ENCODE measurements at places on chromosomes 2 and 18. TPM values are rescaled to one million over a fixed set of nuclear protein-coding genes. Genes with fewer than 3 reads are reported as not detected.

Gene IL1RL2
- not detected for polyA plus RNA-seq

Gene MLPH
- 218 TPM for polyA plus RNA-seq

DNA sequence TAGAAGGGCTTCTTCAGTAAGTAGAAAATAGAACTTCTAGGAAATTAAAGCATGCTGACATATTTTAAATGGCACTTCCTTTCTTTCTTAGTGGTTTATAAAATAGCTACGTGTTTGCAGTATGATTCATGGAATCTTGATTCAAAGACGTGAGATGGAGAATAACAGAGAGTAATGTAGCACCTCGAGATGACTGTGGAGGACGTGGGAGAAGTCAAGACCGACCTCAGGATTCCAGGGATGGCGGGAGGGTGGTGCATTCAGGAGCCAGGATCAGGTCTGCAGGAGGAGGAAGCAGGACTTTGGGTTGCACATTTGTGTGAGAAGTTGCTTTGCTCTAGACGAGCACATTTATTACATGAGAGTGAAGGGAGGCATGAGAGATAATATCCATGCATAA lies 56.0 kb downstream of the DCDC2C start:
- no peak for DNase-seq

- no peak for DNase-seq
Observed at GRCh38 chr2:168752361-168752760, 50.1 kb upstream of the NOSTRIN start.

DNA sequence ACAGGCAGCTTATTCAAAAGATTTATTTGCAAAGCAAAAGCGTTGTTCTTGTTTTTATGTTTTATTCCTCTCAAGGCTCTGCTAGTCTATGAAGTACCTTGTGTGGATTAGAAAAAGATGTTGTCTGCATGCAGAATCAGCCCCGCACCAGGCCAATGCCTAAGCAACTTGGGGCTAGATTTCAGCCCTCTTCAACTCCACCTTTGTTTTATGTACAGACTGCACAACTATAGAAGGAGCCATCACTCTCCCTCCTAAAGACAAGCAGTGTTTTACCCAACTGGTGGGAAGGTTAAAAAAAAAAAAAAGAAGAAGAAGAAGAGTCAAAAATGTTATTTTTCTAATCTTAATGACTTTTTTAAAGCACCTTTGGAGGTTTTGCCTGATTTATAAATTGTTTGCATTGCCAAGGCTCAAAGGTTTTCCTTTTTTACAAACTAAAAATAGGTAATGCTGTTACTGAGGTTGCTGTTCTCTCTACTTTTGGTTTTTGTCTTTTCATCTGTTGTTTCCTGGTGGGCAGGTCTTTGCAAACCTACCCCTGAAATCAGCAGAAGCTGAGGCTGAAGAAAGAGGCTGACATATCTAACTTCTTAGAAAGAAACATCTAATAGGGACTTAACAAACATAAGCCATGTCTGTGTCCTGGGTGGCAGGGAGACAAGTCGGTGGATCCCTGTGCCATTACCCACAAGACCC lies 164.0 kb downstream of the SLC39A10 start:
- DNase-seq: no peak

DNA sequence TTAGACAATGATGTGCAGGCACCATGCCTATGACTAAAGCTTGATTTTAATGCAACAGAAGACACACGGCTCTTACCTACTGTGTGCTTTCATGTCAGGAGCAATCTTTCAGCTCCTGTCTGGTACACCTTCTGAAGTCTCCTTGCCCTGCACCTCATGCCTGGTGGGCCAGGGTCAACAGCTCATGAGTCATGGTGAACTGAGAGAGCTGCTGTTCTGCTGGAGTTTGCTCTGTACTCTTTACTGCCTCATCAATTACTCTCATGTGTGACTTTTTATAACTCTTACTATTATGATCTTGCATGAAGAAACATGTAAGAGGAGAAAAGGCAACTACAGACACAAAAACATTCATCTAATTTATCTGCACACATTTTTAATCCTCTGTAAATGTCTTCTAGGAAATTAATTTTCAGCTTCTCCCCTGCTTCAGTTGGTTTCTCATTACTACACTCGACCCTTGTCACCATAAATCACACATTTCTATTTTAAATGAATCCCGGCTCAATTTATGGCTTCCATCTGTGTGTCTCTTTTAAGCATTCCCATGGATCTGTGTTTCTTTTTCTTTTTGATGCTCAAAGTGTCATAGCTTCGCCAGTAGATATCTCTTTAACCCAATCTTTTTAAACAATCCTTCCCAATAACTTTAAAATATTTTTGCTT lies 9.7 kb downstream of the SERPINB7 start:
- DNase-seq: no peak

DNA sequence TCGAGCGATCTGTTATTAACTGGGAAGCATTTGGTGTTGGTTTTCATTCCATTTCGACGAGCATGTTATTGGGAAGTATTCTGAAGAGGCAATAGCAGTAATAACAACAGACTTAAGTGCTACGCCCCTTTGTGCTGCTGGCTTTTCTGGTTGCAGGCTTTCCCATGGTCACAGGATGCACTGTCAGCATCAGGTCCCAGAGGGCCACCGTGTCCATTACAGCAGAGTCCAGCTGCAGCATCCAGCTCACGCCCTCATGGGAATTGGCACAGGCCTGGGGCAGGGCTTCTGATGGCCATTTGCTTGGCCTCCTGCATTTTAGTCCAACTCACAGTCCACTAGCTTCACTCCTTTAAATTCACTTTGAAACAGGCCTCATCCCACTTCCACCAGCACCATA lies 44.4 kb downstream of the BCL2L11 start:
- no peak for DNase-seq

Data from A549 (cell line).